ENCODE measurements at places on chromosomes 5 and 9. TPM values are rescaled to one million over a fixed set of nuclear protein-coding genes. Genes with fewer than 3 reads are reported as not detected.

The CTNND2 gene
- total RNA-seq = 0.49 TPM

DNA sequence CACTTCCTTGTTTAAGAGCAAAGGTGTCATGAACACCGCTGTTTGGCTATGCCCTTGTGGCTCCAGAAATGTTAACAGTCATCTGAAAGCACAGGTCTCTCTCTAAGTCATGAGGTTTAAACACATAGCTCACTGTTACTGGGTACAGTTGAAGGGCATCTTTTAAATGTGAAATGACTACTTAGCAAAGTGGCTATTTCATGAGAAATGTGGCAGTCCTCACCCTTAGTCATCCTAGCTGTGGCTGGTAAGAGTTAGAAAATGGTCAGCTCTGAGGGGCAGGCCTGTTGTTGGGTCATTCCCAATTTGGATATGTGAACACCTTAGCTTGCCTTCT lies 24.2 kb upstream of the TMEM171 start:
- no peak overlapping the region for H3K27ac ChIP-seq
- H3K27me3 ChIP-seq = no peaks in the 10 kb centered on the region
- no peak for DNase-seq
- H3K4me3 ChIP-seq = no peak overlapping the region
- H3K36me3 ChIP-seq = no peaks in the 10 kb centered on the region
- H3K4me1 ChIP-seq = no peaks in the 10 kb centered on the region

GRCh38 chr5:157816682-157817386 lies 42.1 kb downstream of the CLINT1 start:
- H3K4me3 ChIP-seq = no peak overlapping the region
- H3K36me3 ChIP-seq = peaks cover 13% of the 10 kb centered on the region
- no peaks in the 10 kb centered on the region for H3K27me3 ChIP-seq
- H3K27ac ChIP-seq = no peak overlapping the region

DNA sequence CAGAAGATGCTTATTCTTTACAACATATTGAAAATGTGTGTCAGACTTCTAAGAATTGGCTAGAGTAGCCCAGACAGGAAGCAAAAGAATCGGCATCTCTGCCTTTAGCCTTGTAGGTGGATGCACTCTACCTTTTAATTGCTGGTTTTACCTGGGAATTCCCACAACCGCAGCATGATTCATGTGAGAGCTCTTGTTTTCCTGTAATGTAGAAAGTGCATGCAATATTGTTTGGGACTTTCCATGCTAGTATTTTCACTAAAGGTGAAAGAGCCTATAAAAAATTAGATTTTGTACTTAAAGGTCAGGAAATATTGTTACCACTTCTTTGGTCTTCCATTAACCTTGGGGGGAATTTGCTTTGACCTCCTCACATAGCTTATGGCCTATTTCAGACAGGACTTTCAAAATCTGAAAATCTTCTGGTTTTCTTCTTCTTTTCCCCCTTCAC lies 89.8 kb downstream of the NTRK2 start:
- no peaks in the 10 kb centered on the region for H3K36me3 ChIP-seq
- no peak overlapping the region for H3K27ac ChIP-seq
- H3K27me3 ChIP-seq = no peaks in the 10 kb centered on the region
- peaks cover 11% of the 10 kb centered on the region for H3K4me1 ChIP-seq
- peak; percentile 24 for DNase-seq

- no peak overlapping the region for H3K4me3 ChIP-seq
- H3K27me3 ChIP-seq = no peaks in the 10 kb centered on the region
- no peak for DNase-seq
- no peaks in the 10 kb centered on the region for H3K36me3 ChIP-seq
- no peak overlapping the region for H3K27ac ChIP-seq
Observed at GRCh38 chr9:118366228-118366627, 662.0 kb downstream of the TLR4 start.

The SLIT3 gene
- 7.4 TPM for total RNA-seq

- H3K36me3 ChIP-seq = no peaks in the 10 kb centered on the region
- DNase-seq = no peak
- H3K4me3 ChIP-seq = no peak overlapping the region
- peaks cover 17% of the 10 kb centered on the region for H3K4me1 ChIP-seq
- H3K27ac ChIP-seq = no peak overlapping the region
- H3K27me3 ChIP-seq = peaks cover 12% of the 10 kb centered on the region
Observed at GRCh38 chr9:133485531-133486260, 6.8 kb upstream of the SLC2A6 start.

- H3K27ac ChIP-seq = no peak overlapping the region
- no peaks in the 10 kb centered on the region for H3K4me1 ChIP-seq
- DNase-seq = no peak
- H3K27me3 ChIP-seq = no peaks in the 10 kb centered on the region
- H3K36me3 ChIP-seq = no peaks in the 10 kb centered on the region
- no peak overlapping the region for H3K4me3 ChIP-seq
Observed at GRCh38 chr9:21155501-21155900, 11.0 kb downstream of the IFNA21 start.

The APC gene
- total RNA-seq = 44.8 TPM

DNA sequence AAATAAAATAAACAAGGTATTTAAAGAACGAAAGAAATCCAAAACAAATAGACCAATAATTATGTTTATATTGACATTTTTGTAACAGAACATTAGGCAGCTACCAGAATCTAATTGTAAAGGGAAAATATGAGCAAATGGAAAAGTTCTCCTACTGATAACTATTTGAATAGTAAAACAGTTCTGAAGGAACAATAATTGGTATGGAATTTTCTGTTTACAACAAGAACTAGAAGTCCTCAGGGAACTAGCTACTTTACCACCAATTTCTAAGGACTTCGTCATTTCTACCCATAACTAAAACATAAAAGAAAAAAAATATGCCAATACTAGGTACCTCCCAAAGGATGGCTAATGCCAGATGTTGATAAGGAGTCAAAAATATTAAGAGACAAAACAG lies 58.5 kb downstream of the AP3B1 start:
- H3K27ac ChIP-seq = no peak overlapping the region
- peaks cover 9% of the 10 kb centered on the region for H3K36me3 ChIP-seq
- H3K4me3 ChIP-seq = no peak overlapping the region
- H3K27me3 ChIP-seq = no peaks in the 10 kb centered on the region
- no peaks in the 10 kb centered on the region for H3K4me1 ChIP-seq
- DNase-seq = no peak

GRCh38 chr5:1943481-1943880 lies 60.8 kb upstream of the IRX4 start:
- no peaks in the 10 kb centered on the region for H3K4me1 ChIP-seq
- H3K27me3 ChIP-seq = peaks cover 6% of the 10 kb centered on the region
- H3K36me3 ChIP-seq = no peaks in the 10 kb centered on the region
- no peak overlapping the region for H3K4me3 ChIP-seq

- no peak for DNase-seq
- H3K4me3 ChIP-seq = no peak overlapping the region
- no peaks in the 10 kb centered on the region for H3K36me3 ChIP-seq
- H3K4me1 ChIP-seq = no peaks in the 10 kb centered on the region
- H3K27me3 ChIP-seq = no peaks in the 10 kb centered on the region
Observed at GRCh38 chr5:77418601-77419581, 73.2 kb downstream of the WDR41 start.

DNA sequence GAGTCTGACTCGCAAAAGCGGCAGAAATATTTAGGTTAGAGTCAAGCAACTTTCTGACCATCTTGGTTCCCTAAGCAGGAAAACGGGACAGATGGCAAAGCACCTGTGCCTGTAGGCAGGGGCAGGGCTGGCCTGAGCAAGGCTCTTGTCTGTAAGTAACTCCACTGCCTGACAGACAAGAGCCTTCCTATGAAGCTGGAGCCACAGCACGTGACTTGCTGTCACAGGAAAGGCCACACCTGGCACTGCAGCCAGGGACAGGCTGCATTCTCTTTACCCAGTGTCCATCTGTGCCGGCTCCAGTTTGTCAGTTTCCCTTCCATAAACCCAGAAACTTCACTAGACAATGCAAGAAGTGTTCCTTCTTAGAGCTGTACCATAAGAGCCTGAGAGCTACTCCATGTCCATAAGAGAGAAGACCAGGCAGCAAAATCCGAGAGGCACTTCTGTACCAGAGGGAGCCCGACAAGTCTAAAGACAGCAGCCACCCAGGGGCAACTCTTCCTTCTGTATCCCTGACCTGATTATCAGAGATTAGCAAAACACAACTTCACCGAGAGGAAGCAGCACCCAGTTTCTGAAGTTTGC lies 78.1 kb downstream of the GPR21 start:
- no peaks in the 10 kb centered on the region for H3K27me3 ChIP-seq
- peaks cover 44% of the 10 kb centered on the region for H3K36me3 ChIP-seq
- no peak overlapping the region for H3K4me3 ChIP-seq
- no peak for DNase-seq
- no peak overlapping the region for H3K27ac ChIP-seq

DNA sequence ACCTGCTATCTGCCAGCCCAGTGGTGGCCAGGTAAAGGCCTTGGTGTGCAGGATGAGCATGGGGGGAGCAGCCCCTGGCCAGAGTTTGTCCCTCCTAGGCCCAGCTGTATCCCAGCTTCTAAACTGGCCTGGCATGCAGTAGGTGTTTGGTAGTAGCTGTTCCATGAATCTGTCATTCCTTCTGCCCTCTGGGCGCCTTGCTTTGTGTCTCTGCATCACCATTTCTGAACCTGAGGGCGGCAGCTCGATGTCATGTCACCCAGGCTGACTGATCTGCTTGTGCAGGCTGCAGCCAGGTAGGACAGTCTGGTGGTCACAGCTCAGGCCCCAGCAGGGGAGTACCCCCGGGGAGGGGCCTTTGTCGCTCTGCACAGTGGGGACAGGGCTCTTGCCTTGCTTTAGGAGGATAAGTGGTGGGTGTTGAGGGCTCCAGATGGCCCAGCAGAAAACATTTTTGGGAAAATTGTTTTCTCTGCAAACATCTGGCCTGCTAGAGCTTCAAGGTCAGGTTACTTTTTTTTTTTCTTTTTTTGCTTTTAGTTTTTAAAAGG lies 4.6 kb upstream of the SUSD3 start:
- H3K4me3 ChIP-seq = no peak overlapping the region
- H3K36me3 ChIP-seq = no peaks in the 10 kb centered on the region

GRCh38 chr9:122777935-122778627 lies 10.7 kb upstream of the OR5C1 start:
- H3K27me3 ChIP-seq = no peaks in the 10 kb centered on the region
- H3K36me3 ChIP-seq = no peaks in the 10 kb centered on the region
- peaks cover 5% of the 10 kb centered on the region for H3K4me1 ChIP-seq
- no peak overlapping the region for H3K4me3 ChIP-seq
- peak; percentile 27 for DNase-seq
- no peak overlapping the region for H3K27ac ChIP-seq

The ADAM19 gene
- 11.0 TPM for total RNA-seq

DNA sequence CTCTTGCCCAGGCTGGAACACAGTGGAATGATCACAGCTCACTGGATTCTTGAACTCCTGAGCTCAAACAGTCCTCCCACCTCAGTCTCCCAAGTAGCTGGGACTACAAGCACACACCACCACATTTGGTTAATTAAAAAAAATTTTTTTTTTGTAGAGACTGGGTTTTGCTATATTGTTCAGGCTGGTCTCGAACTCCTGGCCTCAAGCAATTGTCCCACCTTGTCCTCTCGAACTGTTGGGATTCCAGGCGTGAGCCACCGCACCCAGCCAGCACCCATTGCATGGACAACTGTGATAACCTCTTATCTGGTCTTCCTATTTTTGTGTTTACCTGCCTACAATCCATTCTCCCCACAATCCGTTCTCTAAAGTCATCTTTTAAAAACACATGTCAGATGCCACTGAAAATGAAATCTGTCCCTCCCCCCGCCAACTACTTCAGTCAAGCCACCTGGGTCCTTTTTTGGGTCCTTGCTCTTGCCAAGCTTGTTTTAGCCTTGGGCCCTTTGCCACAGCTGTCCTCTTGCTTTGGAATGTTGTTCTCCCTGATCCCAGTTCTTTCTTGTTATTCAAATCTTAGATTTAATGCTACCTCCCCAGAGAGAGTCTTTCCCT lies 250.5 kb downstream of the PIK3R1 start:
- no peaks in the 10 kb centered on the region for H3K36me3 ChIP-seq
- H3K27ac ChIP-seq = no peak overlapping the region
- DNase-seq = no peak
- no peak overlapping the region for H3K4me3 ChIP-seq
- no peaks in the 10 kb centered on the region for H3K27me3 ChIP-seq
- peaks cover 6% of the 10 kb centered on the region for H3K4me1 ChIP-seq

DNA sequence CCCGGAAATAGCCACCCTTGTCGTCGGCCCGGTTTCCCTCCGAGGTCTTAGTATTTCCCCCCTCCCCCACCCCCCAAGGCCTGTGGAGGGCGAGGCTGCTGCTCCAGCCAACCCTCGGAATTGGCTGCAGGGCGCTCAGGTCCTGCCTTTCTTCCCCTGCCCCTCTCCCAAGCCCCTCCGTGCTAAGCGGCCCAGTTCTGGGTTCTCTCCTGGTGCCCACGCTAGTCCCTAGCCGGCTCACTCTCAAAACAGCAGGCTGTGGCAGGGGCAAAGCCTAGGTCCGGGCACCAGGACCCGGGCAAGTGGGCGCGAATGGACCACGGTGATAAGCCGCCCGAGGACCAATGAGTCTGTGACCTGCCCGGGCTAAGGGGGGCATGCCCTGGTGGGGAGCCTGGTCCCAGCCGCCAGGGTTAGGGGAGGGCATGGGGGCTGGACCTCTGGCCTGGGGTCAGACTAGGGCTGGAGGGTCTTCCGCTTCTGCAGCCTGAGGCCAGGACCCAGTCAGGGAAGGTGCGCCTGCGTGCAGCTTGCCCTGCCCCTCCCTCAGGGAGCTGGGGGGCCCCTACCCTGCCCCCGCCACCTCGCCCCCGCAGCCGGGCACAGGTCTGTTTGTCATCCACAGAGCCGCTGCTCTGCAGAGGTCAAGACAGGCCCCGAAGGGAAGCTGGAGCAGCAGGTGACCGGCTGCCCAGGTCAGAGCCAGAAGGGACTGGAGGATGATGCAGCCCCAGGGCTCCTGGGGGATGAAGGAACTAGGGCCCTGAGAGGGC lies 5.0 kb upstream of the IRX4 start:
- peaks cover 12% of the 10 kb centered on the region for H3K4me1 ChIP-seq
- peaks cover 88% of the 10 kb centered on the region for H3K27me3 ChIP-seq
- H3K27ac ChIP-seq = no peak overlapping the region
- H3K36me3 ChIP-seq = no peaks in the 10 kb centered on the region

The ALAD gene
- 11.3 TPM for total RNA-seq

The SLC25A48 gene
- 0.18 TPM for total RNA-seq

DNA sequence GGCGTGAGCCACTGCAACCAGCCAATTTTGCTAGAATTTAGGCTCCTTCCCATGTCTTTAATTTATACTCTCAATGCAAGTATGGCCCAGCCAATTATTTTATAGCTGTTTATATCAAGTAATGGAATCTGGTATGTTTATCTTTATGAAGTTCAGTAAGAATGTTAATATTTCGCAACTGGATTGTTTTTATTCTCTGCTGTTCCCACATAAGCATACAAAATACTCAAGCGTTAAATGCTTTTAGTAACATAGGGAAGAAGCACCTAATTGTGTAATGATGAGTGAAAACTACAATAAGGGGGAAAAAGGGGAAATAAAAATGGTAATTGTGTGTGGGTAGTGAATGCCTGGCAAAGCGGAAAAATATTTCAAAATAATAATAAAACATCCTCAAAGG lies 21.3 kb downstream of the PWWP2A start:
- peak; percentile 16 for DNase-seq
- no peak overlapping the region for H3K4me3 ChIP-seq
- no peaks in the 10 kb centered on the region for H3K27me3 ChIP-seq
- H3K4me1 ChIP-seq = no peaks in the 10 kb centered on the region

- no peak overlapping the region for H3K4me3 ChIP-seq
- peaks cover 3% of the 10 kb centered on the region for H3K4me1 ChIP-seq
- peaks cover 92% of the 10 kb centered on the region for H3K36me3 ChIP-seq
Observed at GRCh38 chr9:33924978-33925797, 108.2 kb downstream of the UBE2R2 start.

Data from muscle of leg (tissue), 16 donors.